DMS53 (cell line): ENCODE measurements at places on chromosomes 2 and 18.

DNA sequence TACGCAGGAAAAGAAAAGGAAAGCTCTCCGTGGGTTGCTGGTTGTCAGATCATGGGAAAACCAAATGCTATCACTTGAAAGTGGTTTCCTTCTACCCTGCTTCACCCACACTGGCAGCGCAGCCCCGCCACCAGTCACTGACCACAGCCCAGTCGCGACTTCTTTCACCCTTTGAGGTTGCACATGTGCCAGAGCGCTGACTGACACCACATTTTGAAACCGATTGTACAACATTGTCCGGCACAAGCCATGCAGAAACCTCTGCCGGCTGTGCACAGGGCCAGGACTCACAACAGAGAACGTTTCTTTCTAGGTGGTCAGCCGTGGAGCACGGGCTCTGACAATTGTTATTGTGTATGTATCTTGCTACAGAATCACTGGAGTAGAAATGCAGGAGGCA is 827.2 kb upstream of the POU3F3 start:
- no peak for DNase-seq

DNA sequence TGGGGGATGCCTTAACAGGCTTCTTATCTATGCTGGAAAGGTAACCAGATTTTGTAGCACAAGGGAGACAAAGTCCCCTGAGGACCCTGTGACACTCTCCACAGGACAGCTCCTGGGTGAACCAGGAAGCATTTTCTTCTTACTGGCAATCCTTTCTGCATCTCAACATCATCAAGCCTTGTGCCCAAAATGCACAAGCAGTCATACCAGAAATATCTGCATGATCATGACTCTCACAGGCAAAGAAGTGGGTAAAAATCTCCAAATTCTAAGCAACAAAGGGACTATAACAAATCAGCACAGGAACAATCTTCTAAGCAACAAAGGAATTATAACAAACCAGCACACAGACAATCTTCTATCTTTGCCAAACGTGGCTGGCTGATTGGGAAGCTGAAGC is 99.1 kb upstream of the CD226 start:
- DNase-seq, result no peak

- DNase-seq, result no peak
Measured at GRCh38 chr18:13627639-13628038, 98.7 kb downstream of the FAM210A start.

DNA sequence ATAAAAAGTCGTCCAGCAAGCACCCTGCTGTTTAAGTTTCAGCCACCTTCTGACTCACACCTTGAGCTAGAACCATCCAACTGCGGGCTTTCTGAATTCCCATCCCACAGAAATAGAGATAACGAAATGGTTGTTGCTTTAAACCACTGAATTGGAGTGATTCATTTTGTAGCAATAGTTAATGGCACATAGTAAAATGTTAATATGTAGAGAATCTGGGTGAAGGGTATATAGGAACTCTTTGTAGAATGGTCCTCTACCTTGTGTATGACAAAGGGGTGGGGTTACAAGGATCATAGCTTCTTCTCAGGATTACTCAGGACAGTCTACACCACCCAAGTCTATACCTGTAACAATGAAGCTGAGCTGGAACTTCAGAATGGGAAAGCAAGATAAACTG is 2.4 kb upstream of the MAPRE3 start:
- no peak for DNase-seq

GRCh38 chr18:37402735-37403099 is 162.9 kb downstream of the CELF4 start:
- no peak for DNase-seq

GRCh38 chr2:80288576-80288975 is 16.0 kb downstream of the LRRTM1 start:
- no peak for DNase-seq

DNA sequence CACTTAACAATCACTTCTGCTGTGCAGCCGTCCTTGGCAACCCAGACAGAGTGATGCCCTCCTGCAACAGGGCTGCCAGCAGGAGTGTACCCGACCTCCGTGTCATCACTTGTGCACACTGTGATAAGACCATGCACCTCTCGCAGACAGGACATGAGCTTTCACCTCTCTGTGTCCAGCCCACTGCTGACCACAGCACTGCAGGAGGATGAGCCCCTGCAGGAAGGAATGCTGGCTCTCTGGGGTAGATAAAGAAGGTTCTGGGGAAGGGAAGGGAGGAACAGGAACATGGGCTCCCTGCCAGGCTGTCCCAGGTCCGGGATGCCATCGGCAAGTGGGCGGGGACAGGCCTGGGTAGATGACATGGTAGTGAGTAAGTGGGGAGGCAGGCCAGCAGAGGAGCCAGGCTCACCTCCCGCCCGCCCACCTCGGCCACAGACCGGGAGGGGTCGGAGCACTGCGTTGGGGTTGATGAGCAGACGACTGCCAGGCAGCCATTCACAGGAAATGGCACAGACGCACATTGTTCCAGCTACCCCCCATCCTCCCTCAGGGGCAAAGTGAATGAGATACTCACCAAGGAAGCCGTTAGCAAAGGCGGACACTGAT is 18.6 kb upstream of the COL6A3 start:
- no peak for DNase-seq

DNA sequence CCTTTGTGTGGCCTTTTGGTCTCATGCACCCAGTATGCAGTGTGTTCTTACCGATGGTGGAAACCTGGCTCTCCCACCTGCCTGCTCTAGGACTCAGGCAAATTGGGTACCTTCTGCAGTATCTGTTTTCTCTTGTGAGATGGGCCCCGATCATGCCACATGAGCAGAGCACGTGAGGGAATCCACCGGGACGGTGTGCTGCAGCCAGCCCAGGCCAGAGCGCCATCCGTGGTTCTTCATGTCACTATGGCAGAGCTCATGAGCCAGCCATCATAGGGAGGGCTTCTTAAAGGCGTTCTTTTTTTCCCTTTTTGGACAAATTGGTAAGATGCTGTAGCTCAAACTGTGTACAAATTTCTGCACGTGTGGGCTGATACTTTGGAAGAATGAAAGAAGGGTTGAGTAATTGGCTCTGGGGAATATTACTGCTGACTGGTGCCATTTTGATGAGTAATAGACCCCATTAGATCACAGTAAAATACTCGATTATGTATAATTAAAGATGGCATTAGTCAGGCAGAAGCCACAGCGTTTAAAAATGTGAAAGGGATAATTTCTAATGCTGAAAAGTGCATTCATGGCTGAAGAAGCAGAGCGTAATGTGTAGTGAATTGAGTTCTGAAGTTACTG is 19.2 kb downstream of the SH3RF3 start:
- no peak for DNase-seq

- DNase-seq, result peak; percentile 9
Measured at GRCh38 chr18:43265465-43265864, 11.8 kb downstream of the SYT4 start.

GRCh38 chr18:813172-814071 is 1.4 kb upstream of the YES1 start:
- no peak for DNase-seq

GRCh38 chr2:173658946-173659371 is 304.3 kb downstream of the CDCA7 start:
- no peak for DNase-seq

GRCh38 chr18:37179384-37179783 is 350.5 kb downstream of the KIAA1328 start:
- peak; percentile 90 for DNase-seq

GRCh38 chr18:74579496-74580065 is 18.1 kb upstream of the ZNF407 start:
- no peak for DNase-seq

- DNase-seq, result no peak
Measured at GRCh38 chr2:48435909-48436308, 94.0 kb upstream of the STON1 start.

GRCh38 chr2:160635488-160635887 is 141.9 kb upstream of the RBMS1 start:
- DNase-seq, result no peak

- DNase-seq, result no peak
Measured at GRCh38 chr2:189393440-189394111, 47.7 kb upstream of the WDR75 start.

DNA sequence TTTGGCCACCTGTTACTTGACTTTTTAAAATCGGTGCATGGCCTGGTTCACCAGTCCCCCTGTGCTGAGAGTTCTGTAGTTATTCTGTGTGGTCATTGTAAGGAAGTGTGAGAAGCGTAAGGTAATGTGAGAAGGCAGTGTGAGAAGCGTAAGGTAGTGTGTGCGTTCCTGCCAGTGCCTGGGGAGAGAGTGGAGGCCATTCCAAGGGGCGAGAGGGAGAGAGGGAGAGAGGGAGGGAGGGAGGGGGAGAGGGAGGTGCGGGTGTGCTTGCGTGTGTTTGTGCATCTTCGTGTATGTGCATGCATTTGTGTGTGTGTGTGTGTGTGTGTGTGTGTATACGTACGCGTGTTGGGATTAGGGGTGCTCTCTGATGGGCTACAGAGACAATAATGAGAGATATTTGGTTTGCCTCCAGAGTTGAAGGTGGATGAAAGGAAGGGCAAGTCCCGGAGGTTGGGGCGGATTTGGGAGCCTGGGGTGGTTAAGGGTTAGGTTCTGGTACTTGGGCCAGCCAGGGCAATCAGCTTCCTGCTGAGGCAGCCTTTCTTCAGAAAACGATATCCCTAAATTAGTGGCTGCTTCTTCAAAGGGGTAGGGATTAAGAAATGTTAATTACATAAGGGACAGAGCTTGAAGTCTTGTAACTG is 53.7 kb downstream of the SGPP2 start:
- no peak for DNase-seq

- DNase-seq, result no peak
Measured at GRCh38 chr2:99127981-99128380, 13.5 kb upstream of the C2orf15 start.

GRCh38 chr2:157725846-157726245 is 97.2 kb upstream of the ACVR1C start:
- no peak for DNase-seq

GRCh38 chr2:48048476-48049171 is 142.3 kb upstream of the FBXO11 start:
- DNase-seq, result no peak

GRCh38 chr2:233063269-233063975 is 3.3 kb downstream of the INPP5D start:
- DNase-seq, result no peak

DNA sequence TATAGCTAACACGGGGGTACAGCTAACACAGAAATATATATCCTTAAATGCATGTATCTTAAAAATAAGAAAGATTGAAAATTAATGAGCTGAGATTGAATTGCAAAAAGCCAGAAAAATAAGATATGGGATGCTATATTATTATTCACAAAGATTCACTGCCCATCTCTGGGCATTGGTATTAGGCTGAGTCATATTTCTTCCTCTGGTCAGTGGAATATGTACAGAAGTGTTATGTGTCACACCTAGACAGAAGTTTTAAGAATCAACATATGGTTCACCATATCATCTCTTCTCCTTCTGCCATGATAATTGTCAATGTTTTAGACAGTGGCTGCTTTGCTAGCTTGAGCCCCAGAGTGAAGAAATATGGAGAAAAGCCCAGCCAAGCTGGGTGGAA is 14.0 kb upstream of the MCFD2 start:
- no peak for DNase-seq

GRCh38 chr2:197147942-197148341 is 162.6 kb downstream of the ANKRD44 start:
- no peak for DNase-seq

- DNase-seq, result no peak
Measured at GRCh38 chr2:10427618-10427949, 20.5 kb downstream of the ODC1 start.

GRCh38 chr2:186531257-186531775 is 45.3 kb downstream of the ZC3H15 start:
- DNase-seq, result no peak

- DNase-seq, result no peak
Measured at GRCh38 chr2:217694291-217694690, 308.5 kb downstream of the TNS1 start.
